ENCODE measurements at places on chromosomes 13 and 19.

DNA sequence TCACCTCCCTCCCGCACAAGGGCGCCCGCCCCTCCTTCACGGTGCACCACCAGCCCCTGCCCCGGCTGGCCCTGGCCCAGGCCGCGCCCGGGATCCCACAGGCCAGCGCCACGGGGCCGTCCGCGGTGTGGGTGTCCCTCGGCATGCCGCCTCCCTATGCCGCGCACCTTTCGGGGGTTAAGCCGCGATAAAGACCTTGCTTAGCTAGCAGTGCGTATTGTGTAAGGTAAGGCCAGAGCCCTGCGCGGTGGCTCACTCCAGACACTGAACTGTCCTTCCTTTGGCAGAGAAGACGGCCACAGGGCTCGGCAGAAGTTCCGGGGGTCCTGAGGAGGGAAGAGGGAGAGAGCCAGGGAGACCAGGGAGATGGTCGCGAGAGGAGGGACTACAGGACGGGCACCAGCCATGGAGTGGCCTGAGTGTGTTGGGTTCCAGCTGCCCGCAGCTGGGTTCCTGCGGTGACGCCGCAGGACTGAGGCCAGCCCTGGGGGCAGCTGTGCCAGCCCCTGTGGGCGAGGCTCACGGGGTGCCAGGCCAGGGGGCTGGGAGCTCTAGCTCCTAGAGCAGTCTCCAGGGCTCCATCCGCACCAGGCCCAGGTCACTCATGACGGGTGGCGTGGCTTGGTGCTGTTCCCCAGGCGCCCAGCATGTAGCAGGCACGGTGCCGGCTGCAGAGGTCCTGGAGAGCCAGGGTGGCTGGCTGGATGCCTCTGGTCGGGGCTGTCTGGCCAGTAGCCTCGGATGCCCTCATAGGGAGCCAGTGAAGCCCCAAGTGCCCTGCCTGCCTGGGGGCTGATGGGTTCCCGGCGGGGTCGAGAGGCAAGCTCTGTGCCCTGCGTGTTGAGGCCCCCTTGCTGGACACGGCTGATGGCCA is 7.7 kb downstream of the PLEKHJ1 start:
- no peak for DNase-seq

- no peak for DNase-seq
Observed at GRCh38 chr19:20840371-20840770, 64.3 kb downstream of the ZNF66 start.

DNA sequence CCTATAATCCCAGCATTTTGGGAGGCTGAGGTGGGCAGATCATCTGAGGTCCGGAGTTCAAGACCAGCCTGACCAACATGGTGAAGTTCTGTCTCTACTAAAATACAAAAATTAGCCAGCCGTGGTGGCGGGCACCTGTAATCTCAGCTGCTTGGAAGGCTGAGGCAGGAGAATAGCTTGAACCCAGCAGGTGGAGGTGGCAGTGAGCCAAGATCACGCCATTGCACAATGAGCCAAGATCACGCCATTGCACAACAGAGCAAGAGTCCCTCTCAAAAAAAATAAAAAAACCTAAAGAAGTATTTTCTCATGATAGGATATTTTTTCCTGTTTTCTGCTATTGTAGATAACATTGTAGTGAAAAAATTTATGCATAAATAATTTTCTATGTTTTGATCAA is 13.3 kb downstream of the IFT88 start:
- DNase-seq, result no peak

DNA sequence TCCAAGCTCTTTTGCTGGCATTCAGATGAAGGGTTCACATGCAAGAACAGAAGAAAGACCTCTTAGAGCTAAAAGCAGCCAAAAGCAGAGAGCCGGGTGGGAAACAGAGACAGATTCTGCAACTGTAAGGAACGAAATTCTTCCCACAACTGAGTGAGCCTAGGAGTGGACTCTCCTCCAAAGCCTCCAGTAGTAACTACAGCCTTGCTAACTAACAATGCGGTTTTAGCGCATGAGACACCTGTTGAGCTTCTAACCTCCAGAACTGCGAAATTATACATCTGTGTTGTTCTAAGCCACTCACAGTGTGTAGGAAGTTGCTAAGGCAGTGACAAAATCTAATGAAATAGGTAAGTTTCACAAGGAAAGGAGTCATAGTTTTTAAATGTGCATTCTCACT is 98.1 kb upstream of the SLITRK1 start:
- DNase-seq, result no peak

GRCh38 chr19:47039239-47039874 is 9.1 kb downstream of the TMEM160 start:
- DNase-seq, result no peak

GRCh38 chr19:4399812-4400134 is 574 bp downstream of the SH3GL1 start:
- peak; percentile 20 for DNase-seq

GRCh38 chr19:56141417-56141993 is 418 bp downstream of the ZNF444 start:
- DNase-seq, result peak; percentile 17

DNA sequence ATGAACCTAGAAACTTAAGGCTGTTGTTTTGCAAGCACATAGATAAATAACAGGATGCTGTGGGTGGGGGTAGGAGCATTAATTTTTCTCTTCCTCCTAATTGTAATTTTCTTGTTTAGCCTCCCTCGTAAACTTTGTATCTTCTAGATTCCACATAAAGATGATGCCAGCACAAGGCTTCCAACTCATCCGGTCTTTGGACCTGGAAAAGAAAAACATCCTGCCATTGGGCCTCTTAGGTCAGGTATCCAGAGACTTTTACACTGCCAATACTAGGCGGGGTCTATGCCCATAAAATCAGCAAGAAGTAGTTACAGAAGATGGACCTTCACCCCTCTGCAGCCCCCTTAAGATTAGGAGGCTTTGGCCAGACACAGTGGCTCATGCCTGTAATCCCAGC is 35.4 kb upstream of the KPNA3 start:
- no peak for DNase-seq

DNA sequence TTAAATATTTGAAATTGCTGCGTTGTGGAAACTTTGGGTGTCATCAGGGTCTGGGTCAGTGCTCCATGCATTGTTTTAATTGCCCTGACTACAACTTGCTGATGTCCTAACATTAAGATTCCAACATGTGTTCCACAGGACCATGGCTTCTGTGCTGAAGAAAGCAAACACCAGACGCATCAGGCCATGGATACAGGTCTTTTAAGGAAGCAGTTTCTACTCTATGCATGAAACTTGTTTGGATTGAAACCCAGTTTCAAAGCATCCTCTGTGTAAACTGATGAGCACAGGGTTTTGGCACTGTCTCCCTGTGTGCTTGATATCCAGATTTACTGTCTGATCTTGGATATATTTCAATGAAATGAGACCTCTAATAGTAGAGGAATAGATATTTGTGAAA is 328.4 kb upstream of the SLC10A2 start:
- no peak for DNase-seq

DNA sequence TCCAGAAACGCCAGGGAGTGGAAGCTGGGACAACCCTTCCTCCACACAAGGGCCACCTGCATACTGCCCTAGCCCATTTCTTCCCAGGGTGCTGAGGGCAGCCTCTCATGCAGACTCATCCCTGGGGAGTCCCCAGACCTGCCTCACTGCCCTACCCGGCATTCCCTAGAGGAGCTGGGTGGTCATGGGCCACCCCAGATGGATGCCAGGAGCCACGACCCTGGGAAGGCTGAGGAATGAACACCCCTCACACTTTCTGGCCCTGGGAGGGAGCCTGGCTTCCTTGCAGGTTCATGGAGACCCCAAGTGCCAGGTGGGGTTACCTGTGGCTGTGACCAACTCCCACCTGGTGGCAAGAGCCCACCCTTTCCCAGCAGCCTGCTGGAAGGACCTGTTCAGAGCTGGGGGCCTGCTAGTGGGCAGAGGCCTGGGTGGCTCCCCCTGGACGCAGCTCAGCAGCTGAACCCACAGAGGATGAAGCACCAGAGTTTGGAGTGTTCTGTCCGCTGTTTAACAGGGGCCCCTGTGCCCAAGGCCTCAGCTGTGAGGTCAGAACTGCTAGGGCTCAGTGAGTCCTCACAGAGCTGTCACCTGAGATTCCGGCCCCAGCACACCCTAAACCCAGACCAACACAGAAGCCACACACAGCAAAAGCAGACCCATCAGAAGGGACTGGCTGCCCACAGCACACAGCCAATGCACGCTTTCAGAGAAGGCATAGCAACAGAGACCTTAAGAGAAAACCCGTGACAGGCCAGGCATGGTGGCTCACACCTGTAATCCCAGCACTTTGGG is 6.6 kb downstream of the ACP4 start:
- DNase-seq, result no peak

DNA sequence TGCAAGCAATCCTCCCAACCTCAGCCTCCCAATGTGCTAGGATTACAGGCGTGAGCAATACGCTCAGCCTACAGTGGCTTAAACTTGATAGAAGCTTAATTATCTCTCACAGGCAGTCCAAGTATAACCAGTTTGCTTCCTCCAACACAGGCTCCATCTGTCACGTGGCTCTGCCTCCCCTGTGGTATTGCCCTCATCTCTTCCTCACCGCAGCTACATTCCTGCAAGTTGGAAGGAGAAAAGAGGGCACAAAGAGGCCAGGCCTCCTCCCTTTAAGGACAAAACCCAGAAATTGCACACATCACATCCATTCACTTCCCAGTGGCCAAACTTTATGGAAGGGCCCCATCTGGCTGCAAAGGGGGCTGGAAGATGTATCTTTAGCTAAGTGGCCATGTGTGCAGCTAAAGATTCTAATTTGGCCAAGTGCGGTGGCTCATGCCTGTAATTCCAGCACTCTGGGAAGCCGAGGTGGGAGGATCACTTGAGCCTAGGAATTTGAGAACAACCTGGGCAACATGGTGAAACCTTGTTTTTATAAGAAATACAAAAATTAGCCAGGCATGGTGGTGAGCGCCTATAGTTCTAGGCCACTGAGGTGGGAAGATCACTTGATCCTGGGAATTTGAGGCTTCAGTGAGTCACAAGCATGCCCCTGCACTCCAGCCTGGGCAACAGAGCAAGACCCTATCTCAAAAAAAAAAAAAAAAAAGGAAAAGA is 3.1 kb upstream of the SDHAF1 start:
- no peak for DNase-seq

DNA sequence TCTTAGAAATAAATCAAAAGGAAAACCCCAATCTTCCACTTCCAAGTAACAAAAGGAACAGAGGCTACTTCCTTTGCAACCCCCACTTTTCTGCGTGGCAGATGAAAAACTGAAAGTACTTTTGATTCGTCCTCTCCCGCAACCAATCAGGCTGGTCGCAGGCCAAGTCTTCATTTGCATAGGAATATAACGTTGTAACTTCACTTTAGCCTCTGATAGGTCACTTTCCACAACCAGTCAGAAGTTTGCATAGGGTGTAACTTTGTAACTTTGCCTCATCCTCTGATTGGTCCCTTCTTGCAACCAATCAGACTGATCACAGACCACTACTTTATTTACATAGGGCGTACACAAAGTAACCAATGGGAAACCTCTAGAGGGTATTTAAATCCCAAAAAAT is 37.2 kb downstream of the TGDS start:
- DNase-seq, result no peak

- no peak for DNase-seq
Observed at GRCh38 chr13:112251930-112252585, 124.1 kb upstream of the SPACA7 start.

DNA sequence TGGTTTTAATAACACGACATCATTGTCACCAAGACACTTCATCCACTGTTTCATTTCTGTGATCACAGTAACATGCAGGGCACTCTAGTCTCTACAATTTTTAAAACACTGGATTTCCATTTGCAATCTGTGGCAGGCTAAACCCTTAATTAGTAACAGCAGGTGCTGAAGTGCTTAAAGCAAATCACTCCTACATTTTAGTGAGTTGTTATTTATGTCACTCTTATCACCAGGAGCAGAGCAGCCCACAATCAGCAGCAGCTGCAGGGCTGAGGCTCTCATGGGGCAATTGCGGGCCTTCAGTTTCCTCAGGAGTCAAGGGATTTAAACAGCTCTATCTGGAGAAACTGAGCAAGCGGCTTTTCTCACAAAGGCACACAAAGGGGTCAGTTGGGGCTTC is 1.6 kb downstream of the SOHLH2 start:
- DNase-seq, result no peak

DNA sequence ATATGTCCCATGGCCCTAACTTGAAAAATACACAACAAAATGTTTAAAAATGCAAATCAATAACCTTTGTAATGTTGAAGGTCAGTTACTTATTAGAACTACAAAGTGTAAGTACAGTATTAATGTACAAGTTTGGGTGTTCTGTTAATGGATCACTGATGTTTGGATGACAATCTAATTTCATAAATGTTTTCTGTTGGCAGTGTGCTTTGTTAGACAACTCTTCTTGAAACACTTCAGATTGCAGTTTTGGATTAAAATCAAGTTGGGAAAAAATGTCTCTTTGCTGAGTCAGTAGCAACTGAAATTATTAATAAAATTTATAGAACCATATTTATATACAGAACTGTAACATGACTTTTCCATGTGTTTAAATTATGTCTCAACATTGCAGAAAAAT is 1063.5 kb upstream of the PCDH9 start:
- no peak for DNase-seq

DNA sequence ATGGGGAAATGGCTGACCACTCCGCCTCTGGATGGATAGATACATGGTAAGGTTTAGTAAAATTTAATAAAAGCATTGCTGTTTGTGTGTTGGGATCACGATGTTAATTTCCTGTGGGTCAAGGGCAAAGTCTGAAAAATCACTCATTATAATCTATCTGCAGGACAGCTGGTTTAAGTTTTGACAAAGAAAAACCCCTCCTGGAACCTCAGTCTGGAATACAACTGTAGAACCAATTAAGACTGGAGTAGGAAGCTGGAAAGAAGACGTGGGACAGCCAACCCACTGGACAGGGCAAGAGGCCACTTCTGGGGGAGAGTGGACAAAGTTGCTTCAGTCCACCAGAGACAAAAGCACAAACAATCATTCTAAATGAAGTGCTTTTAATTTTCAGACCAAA is 1.6 kb upstream of the PRKACA start:
- DNase-seq, result no peak

GRCh38 chr19:55259540-55260210 is 858 bp upstream of the PPP6R1 start:
- DNase-seq, result no peak

- DNase-seq, result no peak
Observed at GRCh38 chr19:51602189-51602854, 27.9 kb downstream of the SIGLEC5 start.

Measured in stimulated activated CD4-positive, alpha-beta T cell treated with anti-CD3 and anti-CD28 coated beads, Interleukin-4, amount 100 ng/mL, for 24 hours (primary cell).